Fibroblast of villous mesenchyme (primary cell): ENCODE measurements at places on chromosomes 11 and 22. TPM values are rescaled to one million over a fixed set of nuclear protein-coding genes. Genes with fewer than 3 reads are reported as not detected.

BRD1 gene
- 29.3 and 29.8 TPM in 2 replicates for total RNA-seq

TRIM29 gene
- total RNA-seq, result 0.86 and 1.3 TPM in 2 replicates

MS4A4E gene
- not detected in 2 replicates for total RNA-seq

GGTLC3 gene
- not detected in 2 replicates for total RNA-seq

TUT1 gene
- total RNA-seq, result 4.3 and 5.2 TPM in 2 replicates

TMEM9B gene
- total RNA-seq, result 25.4 and 43.2 TPM in 2 replicates

SLC22A8 gene
- not detected in 2 replicates for total RNA-seq

ELP4 gene
- 17.4 and 19.0 TPM in 2 replicates for total RNA-seq

APOBEC3G gene
- 11.6 and 12.1 TPM in 2 replicates for total RNA-seq

ASCC2 gene
- total RNA-seq, result 33.7 and 35.4 TPM in 2 replicates

XKR3 gene
- not detected in 2 replicates for total RNA-seq

HOATZ gene
- not detected in 2 replicates for total RNA-seq

IL18BP gene
- 2.6 and 4.2 TPM in 2 replicates for total RNA-seq

PARVA gene
- total RNA-seq, result 72.5 and 76.4 TPM in 2 replicates

TSKU gene
- 18.6 and 20.9 TPM in 2 replicates for total RNA-seq

PPFIA1 gene
- 60.9 and 69.5 TPM in 2 replicates for total RNA-seq

GPHA2 gene
- not detected in 2 replicates for total RNA-seq

SCGB1A1 gene
- total RNA-seq, result not detected in 2 replicates

OR6T1 gene
- not detected in 2 replicates for total RNA-seq

CASTOR1 gene
- total RNA-seq, result 1.6 and 4.3 TPM in 2 replicates

JRKL gene
- total RNA-seq, result 6.1 and 10.4 TPM in 2 replicates

DBX1 gene
- total RNA-seq, result not detected in 2 replicates

TSPAN18 gene
- total RNA-seq, result under 0.01 and 0.64 TPM in 2 replicates

OR10A2 gene
- not detected in 2 replicates for total RNA-seq

KRTAP5-1 gene
- total RNA-seq, result not detected in 2 replicates

CLTCL1 gene
- 9.5 and 16.4 TPM in 2 replicates for total RNA-seq

GAB2 gene
- total RNA-seq, result 8.2 and 11.3 TPM in 2 replicates
